ENCODE measurements at places on chromosomes 4 and X.

GRCh38 chrX:133781174-133781573 is 204.2 kb downstream of the GPC3 start:
- DNase-seq, result no peak

DNA sequence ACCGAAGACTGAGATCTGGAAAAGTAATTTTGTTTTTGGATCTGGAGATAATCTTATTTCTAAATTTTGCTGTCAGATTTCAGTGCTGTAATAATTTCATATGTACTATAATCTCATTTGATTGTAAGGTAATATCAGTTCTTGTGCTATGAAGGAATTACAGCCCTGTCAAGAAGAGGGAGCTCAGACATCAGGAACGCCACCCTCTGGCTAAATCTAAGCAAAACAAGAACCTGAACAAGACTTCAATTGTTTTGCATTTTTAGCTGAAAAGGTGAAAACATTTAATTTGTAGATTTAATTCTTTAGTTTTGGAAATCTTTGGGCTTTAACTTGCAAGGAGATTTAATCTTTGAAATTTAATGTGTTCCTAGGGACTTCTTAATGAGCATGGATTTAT is 525.4 kb upstream of the HS3ST1 start:
- DNase-seq, result no peak

DNA sequence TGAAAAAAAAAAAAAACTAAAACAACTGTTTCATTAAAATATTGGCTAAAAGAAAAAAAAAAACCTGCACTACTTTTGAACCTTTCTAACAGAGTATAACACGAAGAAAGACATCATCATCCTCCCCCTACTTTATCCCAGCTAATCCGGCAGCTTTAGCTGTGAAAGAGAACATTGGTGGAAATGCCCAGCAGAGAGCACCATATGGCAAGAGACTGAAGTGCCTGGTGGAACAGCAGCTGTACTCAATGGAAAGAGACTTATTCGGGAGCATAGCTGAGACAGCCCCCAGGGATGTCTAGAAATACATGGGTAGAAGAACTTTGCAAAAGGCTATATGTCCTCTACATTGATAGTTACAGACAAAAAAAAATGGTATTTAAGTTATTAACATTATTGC is 30.3 kb downstream of the STPG2 start:
- DNase-seq, result no peak

- no peak for DNase-seq
Measured at GRCh38 chr4:47741200-47741599, 96.7 kb downstream of the CORIN start.

DNA sequence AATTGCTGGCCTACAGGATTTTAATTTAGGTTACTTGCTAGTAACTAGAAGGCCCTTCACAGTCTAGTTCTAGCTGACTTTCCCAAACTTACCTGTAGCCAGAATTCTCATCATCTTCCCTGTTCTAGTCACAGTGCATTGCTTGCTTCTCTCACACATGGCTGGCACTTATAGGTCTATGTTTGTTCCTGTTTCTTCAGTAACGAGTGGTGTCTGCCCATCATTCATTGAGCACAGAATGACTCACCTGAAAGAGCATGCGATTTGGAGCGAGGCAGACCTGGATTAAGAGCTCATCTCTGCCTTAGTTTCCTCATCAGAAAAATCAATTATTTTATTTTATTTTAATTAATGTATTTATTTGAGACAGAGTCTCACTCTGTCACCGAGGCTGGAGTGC is 201.7 kb upstream of the ANK2 start:
- DNase-seq, result no peak

DNA sequence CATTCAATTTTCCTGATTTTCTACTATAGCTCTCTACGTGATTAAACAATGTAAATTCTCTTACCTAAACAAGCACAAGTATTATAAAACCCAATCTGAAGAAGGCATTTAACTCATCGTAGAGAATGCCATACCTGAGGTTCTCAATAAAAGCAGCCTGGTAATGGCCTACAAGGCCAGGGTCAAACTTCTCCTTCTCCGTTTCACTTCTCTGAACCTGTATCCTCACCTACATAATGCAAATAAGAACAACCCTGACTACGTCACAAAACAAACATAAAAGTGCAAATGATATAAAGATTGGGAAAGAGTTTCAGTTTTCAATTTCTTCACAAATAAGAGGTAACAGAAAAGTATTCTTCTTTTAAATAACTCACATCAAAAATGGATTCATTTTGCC is 55.6 kb upstream of the STS start:
- no peak for DNase-seq

DNA sequence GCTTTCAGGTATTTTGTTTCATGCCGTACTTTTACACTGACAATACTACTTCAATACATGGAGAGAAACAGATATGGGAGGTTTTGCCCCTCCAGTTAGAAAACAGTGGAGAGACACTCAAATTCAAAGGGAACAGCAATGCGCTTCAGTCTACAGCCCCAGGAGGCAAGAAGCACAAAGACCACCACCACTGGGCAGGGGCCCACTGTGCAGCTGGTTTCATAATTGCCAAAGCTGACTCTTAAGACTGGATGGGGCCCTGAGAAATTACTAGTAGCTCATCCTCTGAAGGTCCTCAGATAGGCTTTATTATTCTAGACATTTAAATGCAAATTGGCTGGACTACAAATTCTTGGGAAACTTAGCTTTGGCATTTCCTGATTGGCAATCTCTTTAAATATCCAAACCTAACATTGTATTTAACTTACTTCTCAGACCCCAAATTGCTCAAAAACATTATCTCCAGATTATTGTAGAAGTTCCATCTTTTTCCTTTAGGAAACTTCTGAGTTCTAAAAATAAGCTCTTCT is 85.9 kb upstream of the GPR34 start:
- DNase-seq, result no peak

GRCh38 chr4:25923745-25924144 is 9.7 kb downstream of the SMIM20 start:
- DNase-seq, result no peak

DNA sequence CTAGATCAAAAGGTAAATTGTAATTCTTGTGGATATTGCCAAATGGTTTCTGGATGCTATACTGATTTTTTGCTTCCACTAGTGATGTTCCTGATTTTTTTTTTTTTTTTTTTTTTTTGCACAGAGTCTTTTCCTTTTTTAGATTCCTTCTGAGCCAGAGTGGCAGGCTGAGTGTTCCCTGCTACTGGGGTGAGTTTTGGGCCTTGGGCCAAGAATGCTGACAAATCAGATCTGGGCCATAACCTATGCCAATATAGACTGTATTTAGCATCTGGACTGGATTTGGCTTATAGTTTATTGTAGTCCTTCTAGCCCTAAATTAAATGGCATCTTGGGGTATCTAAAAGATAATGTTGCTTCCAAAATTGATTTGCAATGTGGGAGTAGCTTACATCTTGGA is 52.8 kb downstream of the REPS2 start:
- DNase-seq, result no peak

- DNase-seq, result no peak
Measured at GRCh38 chrX:63746715-63747114, 38.3 kb downstream of the ARHGEF9 start.

- DNase-seq, result no peak
Measured at GRCh38 chr4:140529434-140529833, 5.5 kb downstream of the ELMOD2 start.

DNA sequence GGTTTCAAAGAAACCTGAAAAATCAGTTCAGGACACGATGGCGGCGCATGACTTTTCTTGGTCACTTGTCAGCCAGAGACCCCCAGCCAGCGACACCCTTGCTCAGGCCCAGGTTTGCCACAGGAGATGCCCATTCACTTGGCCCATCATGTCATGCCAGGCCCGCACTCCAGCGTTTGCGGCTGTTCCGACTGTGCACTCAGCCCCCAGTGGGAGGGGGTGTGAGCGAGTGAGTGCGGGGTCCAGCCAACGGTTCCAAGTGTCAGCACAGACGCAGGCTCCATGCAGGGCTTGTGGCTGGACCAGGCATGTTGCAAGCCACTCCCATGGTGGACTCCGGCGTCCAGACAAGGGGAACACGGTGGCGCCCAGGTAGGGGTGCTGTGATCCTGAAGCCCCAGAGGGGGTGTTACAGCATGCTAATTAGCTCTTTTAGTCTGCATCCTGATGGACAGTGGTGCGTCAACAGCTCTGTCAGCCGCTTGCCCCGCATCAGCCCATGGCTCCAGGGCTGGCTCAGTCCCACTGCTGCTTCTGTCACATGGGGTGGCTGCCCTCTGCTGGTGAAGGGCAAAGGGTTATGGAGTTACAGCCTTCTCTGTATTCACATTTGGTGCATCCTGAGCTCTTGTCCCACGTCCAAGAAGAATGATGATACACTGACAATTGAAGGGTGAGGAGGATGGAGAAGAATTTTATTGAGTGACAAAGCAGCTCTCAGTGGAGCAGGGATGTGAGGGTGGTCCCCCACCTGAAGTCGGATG is 3.7 kb upstream of the MAEA start:
- DNase-seq, result peak; percentile 26

DNA sequence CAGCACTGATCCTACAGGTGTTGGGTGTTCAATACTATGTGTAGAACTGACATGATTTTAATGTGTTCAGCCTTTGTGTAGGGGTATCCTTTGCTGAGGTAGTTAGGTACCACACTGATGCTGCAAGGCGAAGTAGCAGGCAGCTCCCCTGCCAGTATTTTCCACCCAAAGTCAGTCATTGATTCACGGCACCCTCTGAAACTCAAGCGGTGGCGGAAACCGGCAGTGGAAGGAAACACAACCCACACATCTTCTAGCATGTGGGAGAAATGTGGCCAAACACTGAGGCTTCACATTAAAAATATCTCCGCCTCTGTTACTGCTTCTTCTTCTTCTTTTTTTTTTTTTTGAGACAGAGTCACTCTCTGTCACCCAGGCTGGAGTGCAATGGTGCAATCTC is 126.3 kb downstream of the AASDH start:
- DNase-seq, result no peak

GRCh38 chrX:28099166-28099565 is 117.9 kb upstream of the DCAF8L1 start:
- no peak for DNase-seq

DNA sequence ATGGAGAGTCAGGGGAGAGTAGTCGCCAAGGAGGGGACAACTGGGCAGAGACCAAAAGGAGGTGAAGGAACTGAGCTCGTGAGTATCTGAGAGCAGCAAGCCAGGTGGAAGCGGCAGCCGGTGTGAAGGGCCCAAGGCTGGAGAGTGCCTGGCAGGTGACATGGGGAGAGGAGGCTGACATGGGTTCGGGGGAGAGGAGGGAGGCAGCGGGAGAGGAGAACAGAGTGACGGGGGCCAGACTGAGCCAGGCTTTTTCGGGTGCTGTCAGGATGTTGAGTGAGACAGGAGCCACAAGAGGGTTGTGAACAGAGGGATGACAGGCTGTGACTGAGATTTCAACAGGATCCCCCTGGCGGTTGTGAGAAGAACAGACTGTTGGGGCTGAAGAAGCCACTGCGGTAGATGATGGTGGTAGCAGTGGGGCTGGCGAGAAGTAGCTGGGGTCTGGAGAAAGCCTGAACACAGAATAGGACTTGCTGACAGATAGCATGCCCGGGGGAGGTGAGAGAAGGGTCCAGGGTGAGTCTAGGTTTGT is 5.7 kb downstream of the ELK1 start:
- DNase-seq, result no peak

- DNase-seq, result no peak
Measured at GRCh38 chr4:76195326-76195725, 18.3 kb downstream of the SCARB2 start.

DNA sequence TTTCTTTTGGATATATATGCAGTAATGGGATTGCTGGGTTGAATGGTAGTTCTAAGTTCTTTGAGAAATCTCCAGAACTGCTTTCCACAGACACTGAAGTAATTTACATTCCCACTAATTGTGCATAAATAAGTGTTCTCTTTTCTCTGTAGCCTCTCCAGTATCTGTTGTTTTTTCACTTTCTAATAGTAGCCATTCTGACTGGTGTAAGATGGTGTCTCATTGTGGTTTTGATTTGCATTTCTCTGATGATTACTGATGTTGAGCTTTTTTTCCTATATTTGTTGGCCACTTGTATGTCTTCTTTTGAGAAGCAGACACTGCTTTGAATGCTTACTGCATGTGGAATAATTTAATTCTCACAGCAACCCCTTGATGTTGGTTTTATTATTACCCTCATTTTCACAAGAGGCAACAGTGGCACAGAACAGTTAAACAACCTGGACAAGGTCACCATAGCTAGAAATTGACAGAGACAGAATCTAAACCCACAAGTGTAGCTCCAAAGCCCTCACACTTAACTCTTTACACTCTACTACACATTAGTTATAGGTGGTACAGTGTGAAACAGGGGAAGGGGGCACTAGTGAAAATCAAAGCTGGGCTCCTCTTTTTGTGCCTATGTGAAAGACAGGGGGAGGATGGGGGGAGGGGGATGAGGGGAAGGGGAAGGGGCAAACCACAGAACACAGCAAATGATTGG is 96.1 kb downstream of the REELD1 start:
- DNase-seq, result no peak

DNA sequence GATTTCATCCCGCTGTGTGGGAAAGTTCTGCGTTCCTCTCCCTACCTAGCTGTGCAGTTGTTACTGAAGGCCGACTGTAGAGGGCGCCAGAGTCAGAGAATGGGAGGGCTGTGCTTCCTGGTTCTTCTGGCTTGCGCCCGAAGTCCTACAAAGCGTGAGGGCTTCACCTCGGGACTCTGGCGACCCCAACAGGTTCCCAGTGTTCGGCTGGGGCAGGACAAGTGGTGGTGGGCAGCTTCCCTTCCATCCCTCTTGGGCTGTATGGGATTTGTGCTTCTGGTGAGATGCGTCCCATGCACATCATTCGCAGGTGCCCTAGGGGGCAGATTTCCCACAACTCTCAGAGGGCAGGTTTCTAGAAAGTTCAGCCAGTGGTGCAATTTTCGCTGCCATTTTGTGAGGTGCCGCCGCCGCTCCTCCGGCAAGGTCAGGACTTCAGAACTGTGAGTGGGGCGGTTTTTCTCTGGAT is 27.3 kb downstream of the CT45A1 start:
- peak; percentile 12 for DNase-seq

- DNase-seq, result no peak
Measured at GRCh38 chr4:26081795-26082498, 167.9 kb downstream of the SMIM20 start.

GRCh38 chr4:165328101-165328425 is 594 bp downstream of the MSMO1 start:
- no peak for DNase-seq

DNA sequence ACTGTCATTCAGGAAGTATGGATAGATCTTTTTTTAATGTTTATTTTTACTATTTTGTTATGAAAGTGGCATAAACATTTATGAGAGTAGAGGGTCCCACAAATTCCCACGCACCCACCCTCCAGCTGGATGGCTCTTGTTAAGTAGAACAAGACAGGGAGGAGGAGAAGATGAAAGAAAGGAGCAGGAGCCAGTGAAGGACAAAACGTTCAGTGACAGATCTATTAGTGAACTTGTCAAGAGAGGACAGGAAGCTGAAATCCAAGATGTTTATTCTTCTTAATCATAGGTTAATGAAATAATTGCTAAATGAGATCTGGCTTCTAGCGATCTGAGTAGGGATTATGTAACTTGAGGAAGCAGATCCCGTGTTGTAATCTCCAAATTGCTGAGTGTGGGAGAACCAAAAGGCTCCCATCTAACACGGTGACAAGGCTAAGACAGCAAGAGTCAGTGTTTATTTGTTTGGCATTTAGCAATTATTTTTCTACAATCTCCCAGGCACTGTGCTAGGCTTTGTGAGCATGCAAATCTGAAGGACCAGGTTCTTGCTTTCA is 162.5 kb downstream of the SHROOM3 start:
- no peak for DNase-seq

All from activated gamma-delta T cell treated with Interleukin-2 at 50 U/mL for 16 hours (primary cell).